LHCN-M2 (cell line): ENCODE measurements at places on chromosomes 13 and 19. TPM values are rescaled to one million over a fixed set of nuclear protein-coding genes. Genes with fewer than 3 reads are reported as not detected.

The MEDAG gene
- total RNA-seq = 11.1 and 11.9 TPM in 2 replicates

- DNase-seq = no peak
These were observed 244.7 kb downstream of the VWA8 start for GRCh38 chr13:41716236-41716635.

DNA sequence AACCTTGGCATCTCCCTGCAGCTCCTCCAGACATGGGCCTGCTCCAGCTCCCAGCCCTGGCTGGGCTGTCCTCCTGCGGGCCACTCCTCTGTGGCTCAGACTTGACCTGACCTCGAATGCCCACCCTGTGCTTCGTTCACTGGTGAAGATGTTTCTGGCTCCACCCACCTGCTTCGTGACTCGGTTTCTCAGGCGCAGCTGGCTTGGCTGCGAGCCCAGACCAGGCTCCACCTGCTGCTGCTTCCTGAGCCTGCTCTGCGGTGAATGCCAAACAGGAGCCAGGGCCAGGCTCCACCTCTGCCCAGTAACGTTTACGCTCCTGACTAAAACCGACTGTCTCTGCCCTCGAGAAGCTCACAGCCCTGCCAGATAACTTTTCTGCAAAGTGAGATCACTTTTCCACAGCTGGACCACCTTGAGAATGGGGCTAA is 8.9 kb upstream of the RSPH6A start:
- DNase-seq = no peak

GRCh38 chr13:44385847-44386246 is 12.2 kb downstream of the SERP2 start:
- DNase-seq = no peak
